ENCODE measurements at places on chromosomes 2 and 18. TPM values are rescaled to one million over a fixed set of nuclear protein-coding genes. Genes with fewer than 3 reads are reported as not detected.

Gene MC5R
- total RNA-seq, result not detected

Gene SPATA3
- not detected for total RNA-seq

Gene LANCL1
- 65.2 TPM for total RNA-seq

Gene SP140L
- 8.2 TPM for total RNA-seq

Measured in smooth muscle cell of the pulmonary artery (primary cell).